ENCODE measurements at places on chromosomes 12 and 14. TPM values are rescaled to one million over a fixed set of nuclear protein-coding genes. Genes with fewer than 3 reads are reported as not detected.
A peak's percentile ranks its signal among the peaks of the same experiment; 100 is the strongest.

DNA sequence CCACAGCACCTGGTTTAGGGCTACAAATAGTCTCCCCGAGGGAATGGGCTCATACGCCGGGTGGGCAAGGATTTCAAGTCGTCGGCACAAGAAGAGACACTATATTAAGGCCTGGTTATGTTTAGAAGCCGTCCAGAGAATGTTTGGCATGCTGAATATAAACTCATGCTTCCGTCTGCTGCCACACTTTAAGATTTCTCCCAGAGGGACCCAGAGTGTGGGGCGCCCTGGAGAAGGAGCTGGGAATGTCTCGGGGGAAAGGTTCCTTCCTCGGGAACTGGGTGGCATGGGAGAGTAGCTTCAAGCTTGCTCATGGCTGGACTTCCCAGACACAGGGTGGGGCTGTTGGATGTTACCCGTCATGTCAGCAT lies 295.7 kb downstream of the CACNA1C start:
- peaks cover 26% of the 10 kb centered on the region for H3K27me3 ChIP-seq
- DNase-seq, result no peak
- H3K4me3 ChIP-seq, result no peak overlapping the region
- H3K27ac ChIP-seq, result no peak overlapping the region

- H3K36me3 ChIP-seq, result peaks cover 3% of the 10 kb centered on the region
- H3K4me1 ChIP-seq, result peaks cover 21% of the 10 kb centered on the region
- H3K4me3 ChIP-seq, result peak overlapping the region; percentile 95
Measured at GRCh38 chr14:74882103-74882920, 596 bp downstream of the DLST start.

- H3K27me3 ChIP-seq, result no peaks in the 10 kb centered on the region
- H3K27ac ChIP-seq, result peak overlapping the region; percentile 45
- peaks cover 45% of the 10 kb centered on the region for H3K4me1 ChIP-seq
- no peak overlapping the region for H3K4me3 ChIP-seq
Measured at GRCh38 chr12:6178981-6179761, 21.0 kb upstream of the CD9 start.

DNA sequence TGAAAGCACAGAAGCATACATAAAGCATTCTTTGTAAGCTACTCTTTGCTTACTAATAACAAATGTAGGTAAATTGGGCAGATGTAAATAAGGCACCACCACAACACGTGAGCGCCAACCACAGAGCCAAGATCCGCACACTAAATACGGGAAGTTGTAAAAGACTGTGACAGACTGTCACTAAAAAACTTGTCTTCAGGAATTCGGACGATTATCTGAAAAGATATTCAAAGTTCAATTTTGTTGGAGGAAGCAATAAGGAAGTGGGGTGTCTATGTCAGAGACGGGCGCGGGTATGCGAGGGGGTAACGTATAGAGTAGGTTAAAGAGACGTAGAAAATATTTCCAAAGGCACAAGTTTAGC lies 1.5 kb upstream of the HSP90B1 start:
- DNase-seq, result peak; percentile 58
- H3K4me3 ChIP-seq, result peak overlapping the region; percentile 68
- peak overlapping the region; percentile 99 for H3K27ac ChIP-seq

DNA sequence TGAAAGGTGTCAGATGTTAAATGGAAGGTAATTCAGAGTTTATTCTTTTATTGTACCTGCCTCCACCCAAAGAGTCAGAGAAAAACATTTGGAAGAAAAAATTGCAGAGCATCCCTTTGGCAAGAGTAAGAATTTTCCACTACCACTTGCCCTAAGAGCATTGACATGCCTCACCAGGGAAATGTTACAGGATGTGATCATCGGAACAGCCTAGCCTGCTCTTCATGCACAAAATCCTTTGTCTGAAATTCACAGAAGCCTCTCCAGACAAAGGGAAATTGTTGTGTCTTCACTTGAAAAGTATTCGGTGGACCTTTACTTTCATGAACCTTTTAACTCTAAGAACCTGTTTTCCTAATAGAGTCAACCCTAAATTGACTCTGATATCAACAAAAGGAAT lies 36.9 kb downstream of the ATP2A2 start:
- peak; percentile 90 for DNase-seq
- peaks cover 2% of the 10 kb centered on the region for H3K4me1 ChIP-seq
- peaks cover 22% of the 10 kb centered on the region for H3K36me3 ChIP-seq
- H3K4me3 ChIP-seq, result no peak overlapping the region
- no peaks in the 10 kb centered on the region for H3K27me3 ChIP-seq
- H3K27ac ChIP-seq, result peak overlapping the region; percentile 73

DNA sequence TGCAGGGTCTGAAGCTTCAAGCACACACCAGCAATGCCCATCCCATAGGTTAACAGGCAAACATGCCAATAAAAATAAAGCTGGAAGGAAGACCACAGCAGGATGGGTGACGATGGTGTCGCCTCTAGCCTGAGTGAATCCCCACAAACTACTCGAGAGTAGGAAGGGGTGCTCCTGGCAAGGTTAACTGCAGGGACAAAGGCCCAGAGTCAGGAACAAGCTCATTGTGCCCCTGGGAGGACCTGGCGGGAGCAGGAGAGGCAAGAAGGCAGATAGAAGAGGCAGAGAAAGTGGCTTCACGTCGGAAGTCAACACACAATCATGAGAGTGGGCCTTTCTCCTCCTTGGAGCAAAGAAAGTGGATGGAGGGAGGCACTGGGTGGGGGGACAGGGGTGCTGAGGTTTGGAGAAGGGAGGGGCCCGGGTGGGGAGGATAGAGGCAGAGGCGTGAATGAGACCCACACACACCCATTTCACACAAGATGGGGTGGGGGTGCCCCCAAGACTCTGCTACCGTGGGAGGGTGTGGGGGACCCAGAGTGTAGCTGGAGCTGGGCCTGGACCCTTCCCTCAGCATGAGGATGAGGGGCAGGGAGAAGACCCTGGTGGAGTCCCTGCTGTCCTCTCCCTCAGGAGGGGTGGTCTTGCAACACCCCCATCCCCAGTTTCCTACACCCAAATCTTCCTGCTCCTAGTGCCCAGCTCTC lies 43.1 kb downstream of the DIO3 start:
- peaks cover 6% of the 10 kb centered on the region for H3K27me3 ChIP-seq
- H3K36me3 ChIP-seq, result no peaks in the 10 kb centered on the region
- H3K4me1 ChIP-seq, result peaks cover 7% of the 10 kb centered on the region
- DNase-seq, result no peak
- H3K27ac ChIP-seq, result no peak overlapping the region

DNA sequence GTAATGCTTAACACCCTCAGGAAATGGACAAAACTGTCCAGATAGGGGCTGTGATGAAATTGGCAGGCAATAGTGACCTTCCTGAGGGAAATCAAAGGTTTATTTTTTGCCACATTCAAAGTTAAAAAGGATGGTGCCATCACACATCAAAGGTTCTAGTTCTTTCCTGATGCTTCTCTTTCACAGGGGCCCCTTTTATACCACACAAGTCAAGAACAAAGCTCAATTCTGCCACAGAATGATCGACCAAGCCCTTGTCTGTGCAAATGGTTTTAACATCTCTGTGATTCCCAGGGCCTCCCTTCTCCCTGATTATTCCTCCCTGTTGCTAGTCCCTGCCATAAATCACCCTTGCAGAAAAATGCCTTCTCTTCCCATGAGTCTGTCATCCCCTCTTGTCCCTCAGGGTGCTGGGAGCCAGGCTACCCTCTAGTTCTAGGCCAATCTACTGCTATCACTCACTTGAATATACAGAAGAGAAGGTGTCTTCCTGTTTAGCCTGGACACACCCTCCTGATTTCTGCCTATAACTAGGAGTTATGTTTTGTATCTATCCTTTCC lies 22.7 kb downstream of the SMCO2 start:
- H3K36me3 ChIP-seq, result no peaks in the 10 kb centered on the region
- no peak overlapping the region for H3K4me3 ChIP-seq
- no peak overlapping the region for H3K27ac ChIP-seq
- no peak for DNase-seq

GRCh38 chr12:121750507-121750955 lies 38.0 kb downstream of the TMEM120B start:
- H3K4me3 ChIP-seq, result no peak overlapping the region
- no peak for DNase-seq
- peaks cover 12% of the 10 kb centered on the region for H3K4me1 ChIP-seq
- H3K36me3 ChIP-seq, result peaks cover 45% of the 10 kb centered on the region
- H3K27me3 ChIP-seq, result no peaks in the 10 kb centered on the region

- no peak overlapping the region for H3K4me3 ChIP-seq
- H3K27ac ChIP-seq, result no peak overlapping the region
- no peak for DNase-seq
- no peaks in the 10 kb centered on the region for H3K4me1 ChIP-seq
- no peaks in the 10 kb centered on the region for H3K27me3 ChIP-seq
Measured at GRCh38 chr14:46819117-46819516, 167.5 kb upstream of the RPL10L start.

DNA sequence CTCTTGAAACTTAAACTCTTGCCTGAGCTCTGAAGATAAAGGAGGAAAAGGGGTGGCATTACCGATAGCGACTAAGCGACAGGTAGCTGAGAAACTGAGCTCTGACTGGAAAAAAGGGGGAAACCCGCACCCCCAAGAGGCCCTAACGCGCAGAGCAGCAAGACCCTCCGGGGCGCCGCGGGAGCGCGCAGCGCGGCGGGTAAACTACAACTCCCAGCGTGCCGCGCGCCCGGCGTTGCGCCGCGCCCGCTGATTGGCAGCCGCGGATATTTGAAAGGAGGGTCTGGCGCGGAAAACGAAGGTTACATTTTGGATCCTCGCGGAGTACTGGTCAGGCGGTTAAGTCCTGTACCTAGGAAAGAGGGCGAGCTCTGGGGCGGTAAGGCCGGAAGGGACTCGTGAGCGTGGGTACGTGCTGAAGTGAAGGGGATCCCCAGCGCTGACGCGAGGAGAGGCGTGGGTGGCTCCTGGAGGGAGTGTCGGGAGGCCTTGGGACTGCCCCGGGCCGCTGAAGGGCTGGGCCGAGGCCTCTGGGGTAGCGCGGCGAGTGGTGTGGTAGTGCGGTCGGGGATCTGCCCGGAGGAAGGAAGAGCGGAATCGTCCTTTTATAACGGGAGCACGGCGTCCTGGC lies at the start of gene ESPL1:
TSS of gene ESPL1 (plus strand) at position 301 of the 631 bp plus-strand sequence. CDS start 468 bp downstream, outside the sequence.
- DNase-seq, result peak; percentile 87
- H3K4me3 ChIP-seq, result peak within 1 kb of the TSS; percentile 79
- no peaks in the 10 kb centered on the region for H3K27me3 ChIP-seq

DNA sequence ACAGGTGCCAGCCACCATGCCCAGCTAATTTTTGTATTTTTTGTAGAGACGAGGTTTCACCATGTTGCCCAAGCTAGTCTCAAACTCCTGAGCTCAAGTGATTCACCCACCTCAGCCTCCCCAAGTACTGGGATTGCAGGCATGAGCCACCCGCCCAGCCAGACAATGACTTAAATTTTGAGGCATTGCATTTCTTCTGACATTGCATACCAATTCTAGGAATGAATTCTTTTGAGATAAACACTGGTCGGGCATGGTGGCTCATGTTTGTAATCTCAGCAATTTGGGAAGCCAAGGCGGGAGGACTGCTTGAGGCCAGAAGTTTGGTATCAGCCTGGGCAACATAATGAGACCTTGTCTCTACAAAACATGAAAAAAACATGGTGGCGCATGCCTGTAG lies 2.5 kb upstream of the CELA1 start:
- no peak overlapping the region for H3K27ac ChIP-seq
- H3K4me3 ChIP-seq, result no peak overlapping the region
- no peak for DNase-seq
- H3K36me3 ChIP-seq, result no peaks in the 10 kb centered on the region
- H3K4me1 ChIP-seq, result no peaks in the 10 kb centered on the region
- peaks cover 3% of the 10 kb centered on the region for H3K27me3 ChIP-seq

DNA sequence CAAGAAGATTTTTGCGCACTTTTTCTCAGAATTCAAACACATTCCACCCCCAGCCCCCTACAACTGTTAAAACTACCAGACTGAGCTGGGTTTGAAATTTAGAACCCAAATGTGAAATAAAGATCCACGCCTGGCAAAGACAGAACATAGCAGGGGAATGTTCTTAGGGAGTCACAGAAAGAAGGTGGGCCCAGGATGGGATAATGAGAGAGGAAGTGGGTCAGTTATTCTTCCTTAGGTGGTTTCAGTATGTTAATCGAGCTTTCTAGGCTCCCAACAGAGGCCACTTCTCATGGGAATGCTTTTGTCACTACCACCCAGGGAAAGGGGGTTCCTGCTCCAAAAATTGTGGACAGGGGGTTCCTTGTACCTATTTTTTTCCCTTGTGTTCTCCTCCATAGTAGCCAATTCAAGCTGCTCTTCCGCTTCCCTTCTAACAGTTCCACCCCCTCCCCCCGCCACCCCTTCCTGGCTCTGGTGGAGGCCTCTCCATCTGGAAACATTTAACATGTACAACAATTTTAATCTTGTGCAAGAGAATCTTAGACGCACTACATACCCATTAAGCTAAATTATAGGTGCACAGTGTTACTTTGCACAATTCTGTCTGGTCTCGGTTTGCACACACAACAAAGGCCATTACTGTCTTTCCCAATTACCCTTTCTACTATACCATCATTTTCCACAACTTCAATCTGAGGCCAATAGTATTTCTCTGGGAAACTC lies 218.1 kb downstream of the MON2 start:
- H3K36me3 ChIP-seq, result no peaks in the 10 kb centered on the region
- peaks cover 32% of the 10 kb centered on the region for H3K4me1 ChIP-seq
- H3K27ac ChIP-seq, result peak overlapping the region; percentile 94
- H3K27me3 ChIP-seq, result no peaks in the 10 kb centered on the region
- DNase-seq, result peak; percentile 96

- H3K36me3 ChIP-seq, result no peaks in the 10 kb centered on the region
- no peak overlapping the region for H3K27ac ChIP-seq
- peaks cover 8% of the 10 kb centered on the region for H3K4me1 ChIP-seq
- no peak overlapping the region for H3K4me3 ChIP-seq
- DNase-seq, result no peak
- H3K27me3 ChIP-seq, result peaks cover 6% of the 10 kb centered on the region
Measured at GRCh38 chr12:115870510-115870909, 407.0 kb downstream of the MED13L start.

- H3K4me3 ChIP-seq, result peak overlapping the region; percentile 87
- peak overlapping the region; percentile 97 for H3K27ac ChIP-seq
- peaks cover 14% of the 10 kb centered on the region for H3K4me1 ChIP-seq
- peaks cover 25% of the 10 kb centered on the region for H3K36me3 ChIP-seq
- no peaks in the 10 kb centered on the region for H3K27me3 ChIP-seq
Measured at GRCh38 chr14:22870811-22871223, 723 bp upstream of the LRP10 start.

- peak overlapping the region; percentile 60 for H3K27ac ChIP-seq
- peaks cover 6% of the 10 kb centered on the region for H3K4me1 ChIP-seq
- H3K36me3 ChIP-seq, result no peaks in the 10 kb centered on the region
- DNase-seq, result peak; percentile 83
- H3K4me3 ChIP-seq, result no peak overlapping the region
- H3K27me3 ChIP-seq, result no peaks in the 10 kb centered on the region
Measured at GRCh38 chr14:51884086-51884927, 23.9 kb downstream of the GNG2 start.

- peaks cover 49% of the 10 kb centered on the region for H3K36me3 ChIP-seq
- DNase-seq, result no peak
- no peak overlapping the region for H3K4me3 ChIP-seq
Measured at GRCh38 chr12:128791395-128792322, 32.1 kb downstream of the SLC15A4 start.

- H3K36me3 ChIP-seq, result no peaks in the 10 kb centered on the region
- no peak overlapping the region for H3K27ac ChIP-seq
- H3K27me3 ChIP-seq, result peaks cover 2% of the 10 kb centered on the region
Measured at GRCh38 chr12:111222523-111222922, 146.4 kb downstream of the PHETA1 start.

Gene UNG
- polyA plus RNA-seq, result 26.9 TPM

Gene ACSM4
- 0.17 TPM for polyA plus RNA-seq

Gene GAS2L3
- polyA plus RNA-seq, result 17.9 TPM

Gene SLC39A9
- 27.0 TPM for polyA plus RNA-seq

Gene RNASE7
- not detected for polyA plus RNA-seq

Gene KRR1
- polyA plus RNA-seq, result 49.4 TPM

Data from muscle of leg (tissue), 16 donors.